ENCODE measurements at places on chromosomes 3 and 15.

- no peak for DNase-seq
Observed at GRCh38 chr3:159417761-159418160, 570.9 kb upstream of the IL12A start.

GRCh38 chr3:12840591-12841148 is 695 bp downstream of the RPL32 start:
- DNase-seq: no peak

DNA sequence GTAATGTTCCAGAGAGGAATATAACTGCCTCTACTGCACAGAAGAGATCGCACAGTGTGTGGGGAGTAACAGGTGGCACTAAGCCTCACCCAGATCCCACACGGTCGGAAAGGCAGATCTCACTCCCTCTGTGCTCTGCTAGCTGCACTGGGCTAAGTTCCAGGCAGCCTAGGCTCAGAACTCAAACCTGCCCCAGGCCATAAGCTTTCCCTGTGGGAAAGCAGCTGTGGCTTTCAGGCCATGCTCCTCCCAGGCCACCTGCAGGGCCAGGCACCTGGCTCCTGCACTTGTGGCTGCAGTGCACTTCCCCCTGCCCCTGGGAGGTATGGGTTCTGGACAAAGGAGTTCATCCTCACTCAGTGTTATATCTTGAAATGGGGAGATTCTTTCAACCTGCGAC is 27.5 kb downstream of the PCCB start:
- no peak for DNase-seq

DNA sequence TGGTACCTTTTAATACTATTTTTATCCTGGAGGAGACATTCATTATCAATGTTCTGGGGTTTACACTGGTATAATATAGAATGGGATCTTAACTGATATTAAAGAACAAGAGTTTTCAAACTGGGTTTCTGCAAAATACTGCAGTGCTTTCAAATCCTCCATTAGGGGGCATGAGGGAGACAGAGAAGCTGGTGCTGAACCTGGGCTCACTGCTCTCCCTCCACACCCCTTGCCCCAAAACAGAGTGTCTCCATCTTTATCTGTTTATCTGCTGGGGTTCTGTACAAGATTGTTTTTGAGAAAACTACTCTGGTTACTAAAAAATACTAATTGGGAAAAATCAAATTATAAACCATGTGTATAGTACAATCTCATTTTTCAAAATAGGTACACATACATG is 41.7 kb downstream of the CADPS start:
- DNase-seq: no peak
